Astrocyte (in vitro differentiated cells and primary cell): ENCODE measurements at places on chromosomes 4 and X.

- DNase-seq: no peak
- no peak overlapping the region for H3K27ac ChIP-seq
These were observed 736.1 kb upstream of the ADGRL3 start for GRCh38 chr4:60463857-60464502.

DNA sequence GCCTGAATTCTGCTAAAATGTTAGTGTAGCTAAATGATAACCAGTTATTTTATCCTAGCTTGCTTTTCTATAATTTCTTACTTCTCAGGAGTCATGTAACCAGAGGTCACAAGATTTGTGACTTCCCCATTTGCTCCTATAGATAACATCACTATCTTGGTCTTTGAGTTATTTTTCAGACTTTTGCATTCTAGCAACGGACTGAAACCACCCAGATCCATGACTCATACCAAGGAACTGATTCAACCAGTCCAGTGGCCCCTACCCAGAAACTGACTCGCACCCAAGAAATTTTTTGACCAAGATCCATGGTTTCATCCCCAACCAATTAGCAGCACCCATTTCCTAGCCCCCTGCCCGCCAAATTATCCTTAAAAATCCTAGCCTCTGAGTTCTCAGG, 50.0 kb downstream of the IQCM start:
- peak; percentile 57 for DNase-seq
- no peaks in the 10 kb centered on the region for H3K4me1 ChIP-seq
- H3K4me3 ChIP-seq: no peak overlapping the region
- no peak overlapping the region for H3K27ac ChIP-seq
- no peaks in the 10 kb centered on the region for H3K36me3 ChIP-seq

DNA sequence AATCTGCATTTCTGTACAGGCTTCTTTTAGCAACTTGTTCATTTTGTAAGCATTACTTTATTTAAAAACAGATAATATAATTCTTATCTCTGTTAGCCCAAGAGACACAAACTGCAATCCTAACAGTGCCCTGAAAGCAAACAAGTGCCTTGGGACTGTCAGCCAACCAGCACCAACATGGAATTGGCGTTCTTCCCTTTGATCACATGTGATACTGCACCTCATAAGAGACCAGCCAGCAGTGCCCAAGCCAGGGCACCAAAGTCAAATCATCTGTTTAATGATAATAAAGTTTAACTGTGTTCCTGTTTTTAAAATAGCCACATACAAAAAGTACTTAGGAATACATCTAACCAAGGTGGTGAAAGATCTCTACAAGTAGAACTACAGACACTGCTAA, 223.2 kb downstream of the PRDM5 start:
- H3K4me3 ChIP-seq: no peak overlapping the region
- DNase-seq: no peak
- H3K4me1 ChIP-seq: no peaks in the 10 kb centered on the region
- H3K27me3 ChIP-seq: no peaks in the 10 kb centered on the region

DNA sequence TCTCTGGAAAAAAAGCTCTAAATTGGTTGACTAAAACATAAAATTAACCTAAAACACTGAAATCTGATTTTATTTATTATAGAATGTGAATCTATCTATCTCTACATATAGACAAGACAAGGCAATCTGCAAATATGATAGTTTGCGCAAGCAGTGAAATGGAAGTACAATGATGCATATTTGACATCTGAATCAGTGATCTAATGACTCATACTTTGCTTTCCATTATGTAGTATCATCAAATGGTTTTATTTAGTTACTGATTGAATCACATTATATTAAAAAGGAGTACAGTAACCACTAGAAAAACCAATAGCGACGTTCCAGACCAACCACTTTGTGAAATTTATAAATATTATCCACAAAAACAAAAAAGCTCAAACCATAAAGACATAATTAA, 1969.3 kb downstream of the PCDH7 start:
- no peaks in the 10 kb centered on the region for H3K27me3 ChIP-seq

DNA sequence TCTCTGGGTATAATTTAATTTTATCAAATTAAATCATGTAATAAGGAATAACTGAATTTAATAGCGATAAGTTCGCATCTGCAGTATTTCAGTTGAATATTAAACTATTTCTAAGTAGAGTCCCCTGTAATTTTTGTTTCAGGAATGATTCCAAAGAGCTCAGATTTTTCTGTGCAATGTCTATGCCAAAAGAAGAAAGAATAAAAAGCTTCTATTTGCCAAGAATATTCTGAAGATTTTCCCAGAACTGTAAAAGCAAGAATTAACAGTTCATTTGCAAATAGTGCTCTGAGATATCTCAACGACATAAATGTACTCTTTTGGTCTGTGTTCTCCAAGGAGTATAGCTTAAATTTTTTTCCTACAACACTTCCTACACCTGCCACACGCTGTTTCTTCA, 1242.8 kb upstream of the DIAPH2 start:
- H3K36me3 ChIP-seq: no peaks in the 10 kb centered on the region
- H3K4me3 ChIP-seq: no peak overlapping the region
- DNase-seq: no peak

- DNase-seq: peak; percentile 26
- no peaks in the 10 kb centered on the region for H3K4me1 ChIP-seq
These were observed 597.8 kb downstream of the BCOR start for GRCh38 chrX:39499996-39500395.
